ENCODE measurements at places on chromosomes 5 and 9.
A peak's percentile ranks its signal among the peaks of the same experiment; 100 is the strongest.

GRCh38 chr5:38384396-38384795 lies 126.0 kb downstream of the EGFLAM start:
- DNase-seq = no peak

- peak; percentile 97 for DNase-seq
Measured at GRCh38 chr5:59133764-59134261, 550.9 kb downstream of the RAB3C start.

DNA sequence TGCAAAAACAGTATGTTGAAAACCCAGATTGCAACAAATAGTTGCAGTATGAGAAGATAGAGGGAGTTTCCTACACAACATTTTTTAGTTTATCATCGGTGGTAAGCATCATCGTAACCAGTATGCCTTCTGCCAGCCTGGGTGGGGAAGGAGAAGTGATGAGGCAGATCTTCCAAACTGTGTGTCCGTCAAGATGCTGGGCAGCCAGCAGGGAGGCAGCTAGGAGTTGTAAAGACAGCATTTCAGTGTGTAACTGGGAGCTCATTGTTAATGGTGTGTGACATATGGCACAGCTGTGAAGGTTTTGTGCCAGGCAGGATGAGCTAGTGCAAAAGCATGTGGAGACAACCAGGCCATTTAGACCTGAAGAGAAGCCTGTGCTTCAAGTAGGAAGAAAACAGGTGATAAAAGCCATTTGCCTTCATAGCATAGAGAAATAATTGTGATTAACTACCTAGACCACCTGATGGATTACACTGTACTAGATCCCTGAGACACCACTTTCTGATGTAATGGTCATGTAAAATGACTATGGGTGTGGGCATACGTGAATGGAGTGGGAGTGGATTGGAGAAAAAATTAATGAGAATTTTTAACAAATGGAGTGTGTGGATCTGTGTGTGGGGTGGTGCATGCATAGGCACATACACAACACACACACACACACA lies 347.0 kb upstream of the ADAMTSL1 start:
- DNase-seq = no peak

- DNase-seq = no peak
Measured at GRCh38 chr5:116645627-116646026, 71.0 kb upstream of the SEMA6A start.

DNA sequence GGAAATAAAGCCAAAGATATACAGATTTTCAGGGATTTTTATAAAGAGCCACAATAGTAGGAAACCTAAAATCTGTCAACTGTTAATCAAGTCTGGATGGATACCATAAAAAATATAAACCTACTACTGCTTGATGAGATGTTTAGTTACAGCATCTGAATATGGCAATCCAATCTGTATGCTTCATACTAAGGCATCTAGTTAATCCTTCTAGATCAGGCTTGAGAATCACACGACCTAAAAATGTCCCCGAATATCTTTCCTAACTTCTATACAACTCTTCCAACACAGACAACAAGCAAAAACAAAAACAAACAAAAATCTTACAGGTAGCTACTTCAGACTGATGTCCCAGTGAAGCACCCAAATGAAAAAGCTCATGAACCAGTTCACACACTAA lies 29.8 kb downstream of the SSBP2 start:
- DNase-seq = no peak

DNA sequence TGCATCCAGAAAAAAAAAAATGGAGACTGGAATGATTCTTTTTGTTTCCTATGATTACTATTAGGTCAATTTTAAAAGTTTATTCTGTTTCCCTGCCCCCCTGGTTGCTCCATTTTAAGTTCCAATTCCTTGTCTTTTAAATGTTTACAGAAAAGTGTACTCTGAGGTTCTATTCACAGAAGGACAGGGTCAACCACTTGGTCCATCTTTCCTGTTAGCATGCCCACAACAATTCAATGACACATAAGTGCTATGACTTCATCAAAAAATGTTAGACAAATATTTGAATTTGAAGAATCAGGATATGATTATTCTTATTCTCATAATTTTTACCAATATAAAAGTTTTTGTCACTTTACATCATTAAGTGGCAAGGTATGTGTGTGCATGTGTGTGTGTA lies 123.7 kb downstream of the PDE4D start:
- no peak for DNase-seq

DNA sequence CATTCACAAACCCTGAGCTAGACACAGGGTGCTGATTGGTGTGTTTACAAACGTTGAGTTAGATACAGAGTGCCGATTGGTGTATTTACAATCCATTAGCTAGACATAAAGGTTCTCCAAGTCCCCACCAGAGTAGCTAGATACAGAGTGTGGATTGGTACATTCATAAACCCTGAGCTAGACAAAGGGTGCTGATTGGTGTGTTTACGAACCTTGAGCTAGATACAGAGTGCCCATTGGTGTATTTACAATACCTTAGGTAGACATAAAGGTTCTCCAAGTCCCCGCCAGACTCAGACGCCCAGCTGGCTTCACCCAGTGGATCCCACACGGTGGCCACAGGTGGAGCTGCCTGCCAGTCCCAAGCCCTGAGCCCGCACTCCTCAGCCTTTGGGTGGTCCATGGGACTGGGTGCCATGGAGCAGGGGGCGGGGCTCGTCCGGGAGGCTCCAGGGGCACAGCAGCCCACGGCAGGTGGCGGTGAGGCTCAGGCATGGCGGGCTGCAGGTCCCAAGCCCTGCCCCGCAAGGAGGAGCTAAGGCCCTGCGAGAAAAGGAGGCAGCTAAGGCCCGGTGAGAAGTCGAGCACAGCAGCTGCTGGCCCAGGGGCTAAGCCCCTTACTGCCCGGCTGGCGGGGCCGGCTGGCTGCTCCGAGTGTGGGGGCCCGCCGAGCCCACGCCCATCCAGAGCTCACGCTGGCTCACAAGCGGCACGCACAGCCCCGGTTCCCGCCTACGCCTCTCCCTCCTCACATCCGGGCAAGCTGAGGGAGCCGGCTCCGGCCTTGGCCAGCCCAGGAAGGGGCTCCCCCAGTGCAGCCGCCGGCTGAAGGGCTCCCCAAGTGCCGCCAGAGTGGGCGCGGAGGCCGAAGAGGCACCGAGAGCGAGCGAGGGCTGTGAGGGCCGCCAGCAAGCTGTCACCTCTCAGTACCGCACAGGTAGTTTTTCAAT lies 1039.2 kb upstream of the CDH9 start:
- DNase-seq = no peak

DNA sequence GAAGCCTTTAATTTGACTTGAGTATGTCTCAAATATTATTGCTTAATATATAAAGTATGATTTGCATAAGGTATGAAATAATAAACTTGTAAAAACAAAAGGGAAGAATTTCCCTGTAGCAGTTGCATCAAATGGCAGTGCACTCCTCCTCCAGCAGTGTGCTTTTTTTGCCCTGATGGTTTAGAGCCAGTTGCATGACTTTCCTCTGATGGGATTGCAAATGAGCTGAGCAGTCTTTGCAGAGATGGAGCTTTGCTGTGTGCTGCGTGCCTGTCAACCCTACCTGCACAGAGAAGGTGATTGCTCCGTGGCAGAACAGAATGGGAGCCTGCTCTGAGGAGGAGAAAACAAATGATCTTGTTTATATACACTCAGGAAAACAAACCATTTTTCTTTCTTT lies 22.7 kb upstream of the CATSPER3 start:
- DNase-seq = no peak

GRCh38 chr5:138909734-138910133 lies 34.6 kb upstream of the LRRTM2 start:
- DNase-seq = no peak

- peak; percentile 62 for DNase-seq
Measured at GRCh38 chr9:3948826-3949556, 350.9 kb downstream of the GLIS3 start.

DNA sequence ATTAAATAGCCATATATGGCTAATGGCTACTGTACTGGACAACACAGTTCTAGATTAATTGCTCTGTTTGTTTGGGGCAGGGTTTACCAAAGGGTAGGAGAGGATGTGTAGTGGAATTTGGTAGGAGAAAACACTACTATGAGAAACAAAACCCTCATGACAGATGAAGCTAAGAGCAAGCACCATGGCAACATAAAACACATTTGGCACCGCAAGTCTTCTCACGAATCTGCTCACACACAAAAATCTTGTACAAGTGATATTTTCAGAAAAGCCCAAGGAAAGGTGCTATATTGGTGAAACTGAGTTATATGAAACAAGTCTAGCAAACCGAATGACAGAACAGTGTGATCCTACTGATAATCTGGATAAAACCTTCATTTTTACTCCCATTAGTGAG lies 38.5 kb downstream of the CSF2 start:
- no peak for DNase-seq

GRCh38 chr5:146072595-146072994 lies 32.8 kb downstream of the PLAC8L1 start:
- no peak for DNase-seq

DNA sequence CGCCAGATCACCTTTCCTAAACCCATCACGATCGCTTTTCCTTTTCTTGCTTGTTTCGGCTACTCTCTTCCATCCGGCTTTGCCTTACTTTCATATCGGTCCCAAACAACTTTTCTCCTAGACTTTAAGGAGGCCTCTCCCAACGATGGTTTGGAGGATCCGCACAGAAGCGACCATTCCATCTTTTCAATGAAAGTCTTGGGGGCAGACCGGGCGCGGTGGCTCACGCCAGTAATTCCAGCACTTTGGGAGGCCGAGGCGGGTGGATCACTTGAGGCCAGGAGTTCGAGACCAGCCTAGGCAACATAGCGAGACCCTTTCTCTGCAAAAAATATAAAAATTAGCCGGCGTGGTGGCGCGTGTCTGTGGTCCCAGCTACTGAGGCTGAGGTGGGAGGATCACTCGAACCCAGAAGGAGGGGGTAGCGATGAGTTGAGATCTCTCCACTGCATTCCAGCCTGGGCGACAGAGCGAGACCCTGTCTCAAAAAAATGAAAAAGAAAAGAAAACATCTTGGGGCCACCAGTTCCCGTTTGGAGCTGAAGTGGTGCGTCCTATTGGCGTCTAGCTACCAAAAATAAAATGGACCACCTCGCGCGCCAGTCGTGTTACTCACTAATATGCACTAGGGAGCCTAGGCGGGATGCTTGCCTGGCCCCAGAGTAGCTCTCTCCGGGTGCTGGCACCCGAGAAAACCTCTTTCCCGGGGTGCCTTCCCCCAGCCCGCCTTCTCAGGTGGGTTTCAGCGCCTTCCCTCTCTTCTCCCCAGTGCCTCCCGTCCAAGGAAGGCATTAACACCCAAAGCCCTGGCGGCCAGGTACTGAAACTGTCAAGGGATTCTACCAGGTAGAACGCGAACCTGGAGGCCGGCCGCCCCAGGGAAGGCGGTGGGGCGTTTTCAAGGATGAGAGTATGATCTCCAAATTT lies 800 bp upstream of the AP3B1 start:
- DNase-seq = peak; percentile 6

DNA sequence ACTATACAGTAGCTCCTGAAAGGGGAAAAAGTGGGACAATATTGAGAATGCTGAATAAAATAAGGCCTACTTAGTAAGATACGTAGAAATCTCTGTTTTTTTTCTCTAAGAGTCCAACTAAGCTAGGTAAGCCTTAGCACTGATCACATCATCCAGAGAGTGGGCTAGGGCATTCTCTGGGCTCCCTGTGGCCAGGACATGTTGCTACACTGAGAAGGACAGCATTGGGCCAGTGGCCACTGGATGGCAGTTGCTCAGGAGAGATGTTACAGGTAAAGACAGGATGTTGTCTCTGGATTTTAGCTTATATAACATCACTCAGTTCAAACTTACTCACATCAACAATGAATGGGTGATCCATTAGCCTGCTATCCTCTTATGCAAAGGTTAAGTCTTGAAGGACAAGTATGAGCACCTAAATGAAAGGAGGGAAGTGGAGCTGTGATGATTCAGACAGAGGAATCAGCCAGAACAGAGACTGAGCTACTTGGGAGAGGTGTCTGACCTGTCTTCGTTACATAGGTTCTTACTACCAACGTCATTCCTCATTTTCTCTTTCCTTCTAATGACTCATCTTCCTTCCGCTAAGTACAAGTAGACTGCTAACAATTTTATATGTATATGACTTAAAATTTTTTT lies 226.6 kb upstream of the ADCY2 start:
- DNase-seq = no peak

DNA sequence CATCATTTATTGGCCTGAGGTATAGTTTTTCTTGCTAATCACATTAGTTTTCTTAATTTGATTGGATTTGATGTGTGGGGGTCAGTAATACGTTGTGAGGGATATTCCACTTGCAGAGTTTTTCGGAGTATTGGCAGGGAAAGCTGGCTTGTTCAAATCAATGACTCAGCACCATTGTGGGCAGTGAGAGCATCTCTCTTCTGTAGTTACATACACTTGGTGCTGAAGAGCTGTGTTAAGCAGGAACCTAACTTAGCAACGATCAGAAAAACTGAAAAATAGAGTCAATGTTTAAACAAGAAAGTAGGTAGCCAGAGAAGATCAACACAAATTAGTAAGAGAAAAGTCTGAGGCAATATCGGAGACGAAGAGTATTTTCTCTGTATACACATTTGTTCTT lies 344.6 kb upstream of the EDIL3 start:
- peak; percentile 18 for DNase-seq

GRCh38 chr5:72256536-72256935 lies 63.5 kb downstream of the MRPS27 start:
- DNase-seq = no peak

- no peak for DNase-seq
Measured at GRCh38 chr9:33414889-33415500, 12.6 kb upstream of the AQP7 start.

DNA sequence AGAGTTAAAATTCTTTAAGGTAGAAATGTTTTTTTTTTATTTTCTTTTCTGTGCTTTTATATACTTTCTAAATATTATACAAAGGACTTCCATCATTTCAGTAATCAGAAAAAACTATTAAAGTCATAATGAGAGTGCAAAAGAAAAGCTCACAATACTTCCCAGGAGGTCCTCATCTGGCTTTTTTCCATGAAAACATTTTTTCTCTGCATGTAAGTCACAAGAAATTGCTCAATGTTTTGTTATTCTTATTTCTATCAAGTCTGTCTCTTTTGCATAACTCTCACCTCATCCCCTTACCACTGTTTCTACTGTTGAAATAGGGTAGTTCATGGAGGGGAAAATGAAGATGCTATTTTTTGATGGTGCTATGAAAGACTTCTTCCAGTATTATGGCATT lies 375.0 kb downstream of the TMEM232 start:
- DNase-seq = peak; percentile 80

DNA sequence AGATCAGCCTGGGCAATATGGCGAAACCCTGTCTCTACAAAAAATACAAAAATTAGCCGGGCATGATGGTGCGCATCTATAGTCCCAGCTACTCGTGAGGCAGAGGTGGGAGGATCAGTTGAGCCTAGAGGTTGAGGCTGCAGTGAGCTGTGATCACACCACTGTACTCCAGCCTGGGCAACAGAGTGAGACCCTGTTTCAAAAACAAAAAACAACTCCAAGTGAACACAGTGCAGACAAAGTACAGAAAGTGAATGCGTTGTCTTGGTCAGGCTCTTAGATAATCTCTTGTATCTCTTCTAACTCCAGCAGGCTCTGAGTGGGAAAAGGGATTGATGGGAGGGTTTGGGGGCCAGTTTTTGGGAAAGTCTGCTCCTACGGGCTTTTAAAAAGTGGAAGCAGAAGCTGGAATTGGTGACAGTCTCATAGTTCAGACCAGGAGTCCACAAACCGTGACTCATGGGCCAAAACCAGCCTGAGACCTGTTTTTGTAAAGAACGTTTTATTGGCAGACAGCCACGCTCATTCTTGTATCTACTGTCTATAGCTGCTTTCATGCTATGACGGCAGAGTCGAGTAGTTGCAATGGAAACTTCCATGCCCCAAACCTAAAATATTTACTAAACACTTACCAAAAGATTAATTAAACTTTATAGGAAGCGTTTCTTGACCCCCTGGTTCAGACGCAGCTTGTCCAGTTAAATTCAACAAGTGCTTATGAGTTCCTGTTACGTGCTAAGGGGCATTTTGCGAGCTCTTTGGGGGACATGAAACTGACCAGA lies 32.9 kb downstream of the NDST1 start:
- peak; percentile 88 for DNase-seq
